ENCODE measurements at places on chromosomes 1 and 21.

GRCh38 chr1:201783058-201783457 lies 45.9 kb upstream of the IPO9 start:
- DNase-seq: no peak

- no peak for DNase-seq
Observed at GRCh38 chr21:41616031-41616591, 108.2 kb upstream of the TMPRSS2 start.

DNA sequence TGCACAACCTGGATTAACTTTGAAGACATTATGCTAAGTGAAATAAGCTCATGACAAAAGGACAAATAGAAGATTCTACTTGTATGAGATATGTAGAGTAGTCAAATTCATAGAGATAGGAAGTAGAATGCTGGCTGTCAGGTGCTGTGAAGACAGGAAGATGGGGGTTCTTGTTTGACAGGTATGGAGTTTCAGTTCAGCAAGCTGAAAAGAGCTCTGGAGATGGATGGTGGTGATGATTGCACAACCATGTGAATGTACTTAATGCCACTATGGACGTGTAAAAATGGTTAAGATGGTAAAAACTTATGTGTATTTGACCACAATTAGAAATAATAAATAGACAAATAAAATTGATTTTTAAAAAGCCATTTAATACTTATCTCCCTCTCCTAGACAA lies 169.8 kb upstream of the DUSP10 start:
- no peak for DNase-seq

DNA sequence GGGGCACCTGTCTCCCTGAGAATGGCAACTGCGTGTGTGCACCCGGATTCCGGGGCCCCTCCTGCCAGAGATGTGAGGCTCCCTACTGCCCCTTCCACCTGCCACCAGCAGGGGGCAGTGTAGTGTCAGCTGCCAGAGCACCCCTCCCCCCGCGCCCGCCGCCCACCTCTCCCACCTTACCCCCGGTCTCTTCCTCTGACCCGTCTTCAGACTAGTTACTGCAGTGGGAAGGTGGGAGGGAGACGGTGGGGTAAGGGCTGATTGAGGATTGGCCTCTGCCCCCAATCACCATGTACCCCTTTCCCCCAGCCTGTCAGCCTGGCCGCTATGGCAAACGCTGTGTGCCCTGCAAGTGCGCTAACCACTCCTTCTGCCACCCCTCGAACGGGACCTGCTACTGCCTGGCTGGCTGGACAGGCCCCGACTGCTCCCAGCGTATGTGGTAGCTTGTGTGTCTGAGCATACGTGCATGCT lies 10.1 kb upstream of the LRRC71 start:
- peak; percentile 59 for DNase-seq

GRCh38 chr1:52636721-52637695 lies 4.0 kb downstream of the SHISAL2A start:
- DNase-seq: peak; percentile 59

GRCh38 chr1:201475130-201475529 lies 6.1 kb upstream of the PHLDA3 start:
- no peak for DNase-seq

- no peak for DNase-seq
Observed at GRCh38 chr1:97837161-97837560, 83.7 kb downstream of the DPYD start.

- peak; percentile 39 for DNase-seq
Observed at GRCh38 chr1:34924759-34925555, 4.5 kb downstream of the DLGAP3 start.

- no peak for DNase-seq
Observed at GRCh38 chr1:210696709-210697108, 368.0 kb downstream of the HHAT start.

- DNase-seq: no peak
Observed at GRCh38 chr21:34736116-34736874, 67.5 kb downstream of the CLIC6 start.

GRCh38 chr1:160681066-160681890 lies 30.3 kb downstream of the CD48 start:
- DNase-seq: peak; percentile 86
